ENCODE measurements at places on chromosomes 7 and 10.
A peak's percentile ranks its signal among the peaks of the same experiment; 100 is the strongest.

DNA sequence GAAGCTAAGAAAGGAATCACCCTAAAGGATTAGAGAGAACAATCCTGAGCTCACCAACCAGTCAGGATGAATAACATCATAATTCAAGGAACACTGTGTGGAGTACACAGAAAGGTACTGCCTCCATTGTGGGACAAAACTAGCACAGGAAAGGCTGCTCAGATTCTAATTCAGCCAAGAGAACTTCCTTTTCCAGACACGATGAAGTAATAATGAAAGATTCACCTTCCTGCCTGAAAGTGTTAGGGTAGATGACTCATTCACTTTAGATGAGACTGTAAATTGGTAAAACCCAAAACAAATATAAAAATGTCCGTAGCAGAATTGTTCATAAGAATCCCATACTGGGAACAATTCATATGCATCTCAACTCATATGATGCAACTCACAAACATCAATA is 167.2 kb downstream of the CDC14C start:
- DNase-seq: no peak

DNA sequence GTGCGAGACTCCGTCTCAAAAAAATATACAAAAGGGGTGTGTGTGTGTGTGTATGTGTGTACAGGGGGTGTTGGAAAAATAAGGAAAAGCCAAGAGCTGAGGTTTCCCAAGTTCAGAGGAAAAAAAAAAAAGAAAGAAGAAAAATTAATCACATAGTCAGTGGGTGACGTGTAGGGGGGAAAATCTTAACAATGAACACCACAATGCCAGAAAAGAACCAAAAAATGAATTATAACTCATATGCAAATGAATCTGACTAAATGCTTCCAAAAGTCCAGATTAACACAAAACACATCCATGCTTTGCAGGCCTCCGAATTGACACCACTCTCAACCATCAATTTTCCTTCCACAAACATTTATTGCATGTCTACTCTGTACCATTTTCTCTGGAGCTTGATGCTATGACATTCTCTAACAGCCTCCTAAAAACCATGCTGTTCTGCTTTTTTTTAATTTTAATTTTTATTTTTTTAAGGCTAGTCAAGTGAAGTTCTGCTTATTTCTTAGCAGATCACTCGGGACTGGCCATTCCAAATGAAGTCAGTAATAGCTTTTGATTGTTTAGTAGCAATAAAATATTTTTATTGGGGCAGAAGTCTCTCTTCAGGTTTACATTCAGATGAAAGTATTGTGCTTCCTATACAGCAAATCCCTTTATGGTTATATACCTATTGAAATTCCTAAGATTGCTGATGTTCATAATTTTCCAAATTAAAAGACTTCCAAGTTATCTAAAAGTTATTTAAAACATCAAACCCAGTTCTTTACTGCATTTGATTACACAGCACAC is 133.8 kb downstream of the CNOT4 start:
- no peak for DNase-seq

GRCh38 chr7:135414850-135415439 is 95.0 kb downstream of the CNOT4 start:
- peak; percentile 14 for DNase-seq

DNA sequence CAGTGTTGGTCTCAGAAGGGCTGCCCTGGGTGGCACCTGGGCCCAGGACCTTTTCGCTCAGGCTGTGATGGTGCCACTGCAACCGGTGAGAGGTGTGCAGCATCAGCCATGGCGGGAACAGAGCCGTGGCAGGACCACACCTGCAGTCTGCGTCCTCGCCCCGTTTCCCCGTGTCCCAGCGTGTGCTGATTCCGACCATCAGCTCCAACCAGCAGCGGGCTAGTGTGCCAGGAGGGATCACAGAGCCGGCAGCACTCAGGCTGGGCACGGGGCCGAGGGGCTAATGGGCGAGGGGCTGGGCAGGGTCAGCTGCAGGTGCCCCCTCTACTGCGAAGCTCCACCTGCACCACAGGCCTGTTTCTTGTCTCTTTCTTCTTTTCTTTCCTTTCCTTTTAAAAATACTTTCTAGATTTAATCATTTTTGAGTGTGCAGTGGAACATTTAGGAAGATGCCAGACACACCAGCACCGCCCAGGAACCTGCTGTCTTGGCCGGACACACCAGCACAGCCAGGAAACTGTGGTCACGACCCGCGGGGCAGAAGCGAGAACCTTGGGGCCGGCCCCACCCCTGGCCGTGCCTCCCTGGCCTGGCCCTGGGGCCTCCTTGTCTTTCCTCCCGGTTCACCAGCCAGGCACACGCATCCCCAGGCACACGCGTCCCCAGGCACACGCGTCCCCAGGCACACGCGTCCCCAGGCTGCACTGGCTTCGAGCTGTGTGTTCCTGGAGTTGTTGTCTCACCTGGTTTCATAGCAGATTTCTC is 34.6 kb downstream of the ADGRA1 start:
- no peak for DNase-seq

DNA sequence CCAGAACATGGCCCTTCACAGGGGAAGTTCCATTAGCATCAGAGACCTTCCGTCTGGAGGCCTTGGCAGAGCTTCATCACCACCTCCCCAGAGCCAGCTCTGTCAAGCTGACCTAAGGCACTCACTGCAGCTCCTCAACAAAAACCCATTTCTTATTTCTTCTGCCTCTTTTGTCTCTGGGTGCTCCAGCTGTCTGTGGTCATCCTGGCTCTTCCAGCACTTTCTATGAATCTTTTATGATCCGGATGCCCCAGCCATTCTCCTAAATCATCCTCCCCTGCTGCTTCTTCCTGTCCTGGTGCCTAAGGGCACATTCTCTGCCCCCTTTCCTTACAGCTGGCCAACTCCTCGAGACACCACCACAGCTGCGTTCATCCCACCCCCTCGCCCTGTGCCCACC is 171.7 kb upstream of the INSYN2A start:
- DNase-seq: peak; percentile 11

All from skeletal muscle cell (primary cell).